ENCODE measurements at places on chromosomes 6 and 20.

GRCh38 chr6:73985891-73986290 lies 289.9 kb downstream of the CD109 start:
- peak; percentile 83 for DNase-seq

- DNase-seq = no peak
Observed at GRCh38 chr20:54250691-54251090, 42.8 kb downstream of the PFDN4 start.

DNA sequence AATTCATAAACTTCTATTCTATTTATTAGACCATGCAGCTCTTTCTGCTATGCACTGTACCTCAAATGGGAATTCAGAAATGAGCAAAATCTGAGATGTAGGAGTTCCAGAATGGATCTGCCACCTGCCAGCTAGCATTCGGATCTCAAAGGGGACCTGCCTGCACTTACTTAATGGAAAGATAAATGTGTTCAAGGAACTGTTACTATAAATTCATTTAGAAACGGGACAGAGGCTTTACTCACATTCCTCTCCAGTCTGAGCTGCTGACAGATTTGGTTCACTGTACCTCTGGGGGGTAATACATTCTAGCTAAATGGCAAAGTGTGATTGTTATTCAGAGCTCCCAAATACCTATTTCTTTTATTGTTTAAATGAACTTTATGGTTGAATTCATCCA lies 384.1 kb downstream of the GRIK2 start:
- peak; percentile 13 for DNase-seq

GRCh38 chr6:116883005-116883404 lies 6.0 kb downstream of the RFX6 start:
- DNase-seq = no peak

DNA sequence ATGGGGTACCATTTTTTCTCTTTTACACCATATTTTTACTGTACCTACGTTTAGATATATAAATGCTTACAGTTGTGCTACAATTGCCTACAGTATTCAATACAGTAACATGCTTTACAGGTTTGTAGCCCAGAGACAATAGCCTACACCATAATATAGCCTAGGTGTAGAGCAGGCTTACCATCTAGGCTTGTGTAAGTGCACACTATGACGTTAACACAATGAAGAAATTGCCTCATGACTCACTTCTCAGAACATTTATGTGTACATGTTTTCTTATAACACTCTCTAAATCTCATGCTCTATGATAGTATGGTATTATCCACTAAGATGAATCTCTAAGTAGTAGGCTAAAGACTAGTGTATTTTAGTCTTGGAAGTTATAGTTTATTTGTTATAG lies 13.5 kb downstream of the GPR63 start:
- no peak for DNase-seq
